ENCODE measurements at places on chromosomes 6 and 20. TPM values are rescaled to one million over a fixed set of nuclear protein-coding genes. Genes with fewer than 3 reads are reported as not detected.

Gene STX16
- total RNA-seq: 99.7 TPM

Gene KHDRBS2
- total RNA-seq: not detected

Gene SYNDIG1
- not detected for total RNA-seq

GRCh38 chr6:104614394-104614793 is 245.3 kb downstream of the HACE1 start:
- no peak for DNase-seq

GRCh38 chr6:30258204-30258603 is 45.0 kb upstream of the TRIM26 start:
- DNase-seq: no peak

DNA sequence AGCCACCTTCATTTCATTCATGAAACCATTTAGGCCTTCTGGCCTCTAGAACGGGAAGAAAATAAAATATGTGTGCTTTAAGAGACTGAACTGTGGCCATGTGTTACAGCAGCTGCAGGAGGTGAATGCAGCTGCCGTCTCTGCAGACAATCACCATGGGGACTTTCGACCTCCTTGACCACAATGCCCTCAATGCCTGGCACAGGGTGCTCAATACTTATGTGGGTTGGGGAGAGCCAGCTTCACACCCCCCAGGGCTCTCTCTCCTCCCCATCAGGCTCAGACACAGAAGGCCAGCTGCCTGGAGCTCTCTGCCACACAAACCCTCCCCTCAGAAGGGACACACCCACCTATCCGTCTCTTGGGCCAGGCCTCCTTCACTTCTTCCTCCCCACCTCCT is 43.5 kb downstream of the ANKRD60 start:
- DNase-seq: no peak

Measured in Calu3 (cell line).